ENCODE measurements at places on chromosomes 3 and 15.

DNA sequence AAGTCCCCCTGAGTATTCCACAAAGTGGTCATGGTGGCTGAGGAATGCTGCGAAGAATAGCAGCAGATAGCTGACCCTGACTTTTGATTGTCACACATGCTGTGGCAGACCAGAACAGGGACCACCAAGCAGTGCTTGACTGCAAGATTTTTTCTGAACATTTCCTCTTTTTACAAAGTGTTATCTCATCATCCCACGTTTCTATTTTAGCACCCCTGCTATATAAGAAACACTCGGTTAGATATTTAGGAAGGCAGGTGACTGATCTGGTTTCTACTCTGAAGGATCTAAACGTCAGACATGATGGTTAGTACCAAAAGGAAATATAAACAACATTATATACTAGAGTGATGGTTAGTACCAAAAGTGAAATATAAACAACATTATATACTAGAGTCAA lies 9.1 kb downstream of the SLC25A26 start:
- no peak for DNase-seq

DNA sequence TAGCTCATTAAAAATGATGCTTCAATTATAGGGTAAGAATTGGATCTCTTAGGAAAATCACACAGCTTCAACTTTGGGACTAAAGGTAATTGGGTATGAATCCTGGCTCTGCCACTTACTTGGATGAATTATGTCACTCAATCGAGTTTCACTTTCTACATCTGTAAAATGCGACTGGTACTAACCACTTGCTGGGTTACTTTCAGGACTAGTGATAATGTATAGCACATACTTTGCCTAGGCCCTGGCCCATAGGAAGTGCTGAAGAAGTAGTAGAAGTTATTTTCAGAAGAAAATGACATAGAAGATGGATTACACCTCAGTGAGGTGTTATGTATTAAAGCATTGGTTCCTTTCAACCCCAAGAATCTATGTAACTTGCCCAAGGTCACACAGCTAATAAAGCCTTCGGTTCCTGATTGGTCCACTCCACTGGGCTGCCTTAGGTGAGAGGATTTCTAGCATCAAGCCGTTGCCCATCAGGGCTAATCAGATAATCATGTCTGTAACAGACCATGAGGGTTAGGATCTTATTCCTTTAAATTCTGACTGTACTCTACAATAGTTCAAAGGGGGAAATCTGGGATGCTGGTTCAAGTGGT lies 29.4 kb upstream of the AP4E1 start:
- no peak for DNase-seq

GRCh38 chr15:51348688-51349087 lies 7.2 kb downstream of the GLDN start:
- no peak for DNase-seq

- DNase-seq: no peak
Observed at GRCh38 chr3:143220741-143221140, 101.2 kb downstream of the CHST2 start.

DNA sequence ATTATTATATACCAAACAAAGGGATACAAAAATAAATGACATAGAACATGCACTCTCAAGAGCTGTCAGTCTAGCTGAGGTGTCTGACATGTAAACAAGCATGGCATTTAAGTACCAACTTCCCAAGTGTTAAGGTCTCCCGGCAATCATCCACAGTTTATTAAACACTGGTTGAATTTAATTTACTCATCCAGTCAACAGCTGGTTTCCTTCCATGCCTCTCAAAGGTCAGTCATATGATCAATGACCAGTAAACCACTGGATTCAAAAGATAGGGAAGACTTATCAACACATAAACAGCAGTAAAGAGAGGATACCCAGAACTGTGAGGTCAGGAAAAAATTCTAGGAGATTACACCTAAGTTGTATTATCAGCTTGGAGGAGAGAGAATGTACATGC lies 80.4 kb downstream of the ADAM10 start:
- DNase-seq: no peak

GRCh38 chr3:4656059-4656458 lies 162.9 kb downstream of the ITPR1 start:
- no peak for DNase-seq

GRCh38 chr15:68630836-68631235 lies 52.0 kb downstream of the CORO2B start:
- no peak for DNase-seq

GRCh38 chr3:157231071-157231470 lies 71.1 kb upstream of the CCNL1 start:
- no peak for DNase-seq

DNA sequence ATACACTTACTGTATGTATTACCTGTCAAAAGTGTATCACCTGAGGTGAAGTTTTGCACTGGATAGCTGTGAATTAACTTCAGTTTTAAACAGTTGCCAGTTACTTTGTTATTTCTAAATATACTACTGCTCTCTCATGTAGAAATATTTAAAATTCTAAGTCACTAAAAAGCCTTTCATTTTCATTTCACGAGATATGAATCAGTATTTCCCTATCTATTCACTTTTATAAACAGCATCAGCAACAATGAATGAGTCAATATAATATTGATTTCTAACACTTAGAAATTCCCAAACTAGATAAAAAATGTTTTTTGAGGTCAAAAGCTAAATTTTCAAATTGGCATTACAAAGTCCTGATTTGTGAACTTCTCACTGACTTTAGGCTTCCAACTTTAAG lies 32.6 kb downstream of the UBE3A start:
- no peak for DNase-seq

- DNase-seq: no peak
Observed at GRCh38 chr15:38610748-38611147, 46.1 kb upstream of the RASGRP1 start.

DNA sequence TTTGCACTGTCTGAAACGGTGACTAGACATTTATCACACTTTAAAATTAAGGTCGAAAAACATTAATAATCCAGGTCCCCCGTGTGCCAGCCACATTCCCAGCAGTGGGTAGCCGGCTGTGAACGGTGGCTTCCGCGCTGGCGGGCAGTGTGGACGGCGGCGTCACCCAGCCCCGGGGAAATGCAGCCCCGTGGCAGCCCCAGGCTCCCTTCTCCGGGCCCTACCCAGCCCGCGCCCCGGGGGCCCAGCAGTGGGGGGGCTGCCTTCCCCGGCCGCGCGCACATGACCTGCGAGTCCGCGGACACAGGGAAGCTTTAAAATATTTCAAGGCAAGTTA lies 25.3 kb downstream of the GABRA5 start:
- DNase-seq: no peak

DNA sequence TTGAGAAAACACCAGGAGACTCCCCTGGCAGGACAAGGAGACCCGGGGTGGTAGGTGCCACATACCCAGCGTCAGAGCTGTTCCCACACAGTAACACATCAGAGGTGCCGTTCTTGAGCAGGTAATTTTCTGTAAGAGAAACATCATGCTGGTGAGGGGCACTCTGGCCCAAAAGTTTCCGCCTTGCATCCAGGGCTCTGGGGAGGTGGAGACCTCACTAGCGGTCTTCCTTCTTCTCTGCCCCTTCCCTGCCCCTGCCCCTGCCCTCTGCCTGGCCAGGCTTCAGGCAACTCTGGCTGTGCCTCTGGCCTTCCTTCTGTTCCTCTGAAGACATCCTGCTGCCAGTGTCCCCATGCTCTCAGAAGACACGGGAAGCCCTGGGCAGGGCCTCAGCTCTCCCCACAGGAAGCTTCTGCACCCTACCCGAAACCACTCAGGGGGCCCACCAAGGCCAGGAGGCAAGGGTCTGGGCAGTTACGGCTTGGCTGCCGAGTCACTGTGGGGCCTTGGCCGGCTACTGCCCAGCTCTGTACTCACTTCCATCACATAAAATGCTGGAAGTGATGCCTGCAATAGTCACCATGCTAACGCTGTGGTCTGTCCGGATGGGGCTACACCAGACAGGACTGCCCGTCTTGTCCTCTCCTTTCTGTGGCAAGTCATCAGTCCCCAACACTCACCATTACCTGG lies 41.3 kb downstream of the SCN5A start:
- no peak for DNase-seq

All from NCI-H1436 (cell line).